NCI-H1417 (cell line): ENCODE measurements at places on chromosomes 6 and 20.

DNA sequence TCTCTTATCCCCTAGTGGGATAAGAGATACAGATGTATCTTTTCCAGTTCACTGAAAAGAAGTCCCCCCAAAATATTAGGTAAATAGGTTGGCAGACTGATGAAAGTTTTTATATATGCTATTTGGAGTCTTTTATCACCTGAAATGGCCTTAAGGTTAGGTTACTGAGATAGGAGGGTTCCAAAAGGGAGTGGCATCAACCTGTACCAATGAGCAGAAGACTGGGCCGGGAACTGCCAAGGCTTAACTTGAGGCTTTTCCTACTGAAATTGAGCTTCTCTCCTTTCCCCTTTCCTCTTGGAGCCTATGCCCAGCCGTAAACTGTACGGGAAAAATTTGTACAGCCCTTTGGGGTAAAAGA is 42.0 kb downstream of the EIF2S2 start:
- no peak for DNase-seq

DNA sequence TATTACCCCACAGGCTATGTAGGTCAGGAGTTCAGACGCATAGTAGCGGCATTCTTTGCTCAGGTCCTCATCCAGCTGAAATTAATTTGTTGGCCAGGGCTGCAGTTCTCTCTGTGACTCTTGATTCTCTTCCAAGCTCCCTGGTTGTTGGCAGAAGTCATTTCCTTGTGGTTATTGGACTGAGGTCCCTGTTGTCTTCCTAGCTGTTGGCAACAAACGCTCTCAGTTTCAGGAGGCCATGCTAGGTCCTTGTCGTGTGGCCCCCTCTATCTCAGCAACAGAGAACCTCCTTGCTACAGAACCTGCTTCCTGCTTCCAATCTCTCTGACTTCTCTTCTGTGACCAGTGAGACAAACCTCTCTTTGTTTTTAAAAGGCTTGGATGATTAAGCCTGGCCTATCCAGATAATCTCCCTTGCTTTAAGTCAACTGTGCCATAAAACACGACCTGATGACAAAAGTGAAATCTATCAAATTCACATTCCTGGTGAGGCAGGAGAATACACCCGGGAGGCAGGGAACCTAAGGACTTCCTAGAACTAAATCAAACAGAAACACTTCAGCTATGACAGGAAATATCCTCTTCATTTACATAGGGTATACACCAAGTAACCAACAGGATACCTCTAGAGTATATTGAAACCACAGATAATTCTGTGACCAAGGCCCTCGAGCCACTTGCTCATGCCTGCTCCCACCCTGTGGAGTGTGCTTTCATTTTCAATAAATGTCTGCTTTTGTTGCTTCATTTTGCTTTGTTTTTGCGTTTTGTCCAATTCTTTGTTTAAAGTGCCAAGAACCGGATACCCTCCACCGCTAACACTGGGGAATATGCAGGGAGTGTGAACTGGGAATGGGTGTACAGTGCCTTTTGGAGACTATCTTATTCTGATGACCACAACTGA is 196.0 kb downstream of the BTBD3 start:
- DNase-seq: no peak

GRCh38 chr6:133951227-133951626 is 1.8 kb upstream of the TBPL1 start:
- no peak for DNase-seq

DNA sequence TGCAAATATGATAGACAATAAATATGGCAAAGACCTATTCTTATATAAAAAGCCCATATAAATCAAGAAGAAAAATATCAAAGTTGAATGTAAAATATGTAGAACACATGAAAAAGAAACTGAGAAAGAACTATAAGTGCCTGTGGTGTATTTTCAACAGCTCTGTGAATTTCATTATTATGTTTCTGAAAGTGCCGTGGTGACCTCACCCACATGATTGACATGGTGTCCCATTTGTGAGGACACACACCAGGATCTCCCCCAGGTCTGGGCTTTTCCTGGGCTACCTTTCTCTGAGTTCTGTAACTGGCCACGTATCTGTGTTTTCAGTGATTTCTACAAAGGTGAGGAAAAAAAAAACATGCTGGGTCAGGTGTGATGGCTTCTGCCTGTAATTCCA is 86.7 kb downstream of the BMP6 start:
- DNase-seq: no peak

DNA sequence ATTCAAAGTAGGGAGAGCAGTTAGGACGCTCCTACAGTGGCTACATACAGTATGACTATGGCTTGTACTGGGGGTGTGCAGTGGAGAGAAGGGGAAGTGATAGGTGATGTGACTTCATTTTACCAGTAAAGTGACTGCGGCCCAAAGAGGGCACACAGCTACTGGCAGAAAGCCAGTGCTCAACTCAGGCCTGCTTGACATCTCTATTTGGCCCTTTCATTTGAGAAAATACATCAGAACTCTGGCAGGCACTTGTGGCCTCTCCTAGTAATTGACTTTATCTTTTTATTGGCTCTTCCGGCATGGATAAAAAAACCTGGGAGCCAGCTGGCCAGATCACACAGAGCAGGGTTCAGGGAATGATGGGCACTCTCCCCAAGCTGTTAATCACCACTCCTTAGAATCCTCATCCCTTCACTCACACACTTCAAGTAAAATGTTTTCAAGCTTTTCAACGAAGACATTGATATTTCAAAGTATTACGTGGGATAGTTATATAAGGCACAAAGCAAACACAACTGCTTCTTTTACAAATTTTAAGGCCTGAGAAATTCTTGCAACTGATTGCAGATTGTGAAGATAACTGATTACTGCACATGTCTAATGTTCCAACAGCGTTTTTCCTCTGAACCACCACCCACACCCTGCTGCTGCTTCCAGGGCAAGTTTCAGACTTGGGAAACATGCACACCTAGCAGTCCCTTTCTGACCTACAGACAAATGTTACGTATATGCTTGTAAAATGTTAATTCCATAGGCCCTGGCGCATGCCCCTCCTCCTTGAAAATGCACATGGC is 73.5 kb downstream of the TNFRSF21 start:
- DNase-seq: peak; percentile 88

- DNase-seq: no peak
Measured at GRCh38 chr6:116369540-116369939, 1.2 kb upstream of the DSE start.

DNA sequence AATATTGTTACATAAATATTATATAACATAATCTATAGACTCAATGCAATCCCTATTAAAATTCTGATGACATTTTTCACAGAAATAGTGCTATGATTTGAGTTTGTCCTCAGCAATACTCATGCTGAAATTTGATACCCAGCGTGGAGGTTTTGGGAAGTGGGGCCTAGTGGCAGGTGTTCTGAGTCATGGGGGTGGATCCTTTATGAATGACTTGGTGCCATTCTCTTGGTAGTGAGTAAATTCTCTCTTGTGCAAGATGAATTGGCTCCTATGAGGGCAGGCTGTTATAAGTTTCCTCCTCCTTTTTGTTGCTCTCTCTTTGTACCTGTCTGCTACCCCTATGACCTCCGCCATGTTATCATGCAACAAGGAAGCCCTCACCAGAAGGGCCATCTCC is 65.8 kb downstream of the SHPRH start:
- no peak for DNase-seq

- DNase-seq: no peak
Measured at GRCh38 chr6:9360881-9361280, 925.5 kb upstream of the SLC35B3 start.

- DNase-seq: no peak
Measured at GRCh38 chr6:119346936-119347335, 2.6 kb downstream of the MAN1A1 start.

- no peak for DNase-seq
Measured at GRCh38 chr20:25600632-25601031, 15.3 kb upstream of the NINL start.

DNA sequence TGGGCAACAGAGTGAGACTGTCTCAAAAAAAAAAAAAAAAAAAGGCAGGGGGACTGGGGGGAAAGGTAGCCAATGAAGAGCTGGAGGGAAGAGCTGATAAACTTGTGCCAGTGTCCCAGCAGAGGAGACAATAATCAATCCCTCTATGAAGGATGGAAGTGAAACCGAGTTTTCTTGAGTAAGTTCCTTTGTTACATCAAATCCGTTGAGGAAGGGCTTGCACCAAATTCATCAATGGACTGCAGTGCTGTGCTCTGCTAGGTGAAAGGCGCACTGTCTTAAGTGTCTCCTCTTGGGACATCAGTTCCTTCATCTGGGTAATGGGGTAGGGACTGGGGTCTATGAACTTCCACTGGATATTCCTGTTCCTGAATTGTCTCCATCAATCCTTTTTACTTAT is 3.0 kb upstream of the CRIP3 start:
- DNase-seq: no peak

DNA sequence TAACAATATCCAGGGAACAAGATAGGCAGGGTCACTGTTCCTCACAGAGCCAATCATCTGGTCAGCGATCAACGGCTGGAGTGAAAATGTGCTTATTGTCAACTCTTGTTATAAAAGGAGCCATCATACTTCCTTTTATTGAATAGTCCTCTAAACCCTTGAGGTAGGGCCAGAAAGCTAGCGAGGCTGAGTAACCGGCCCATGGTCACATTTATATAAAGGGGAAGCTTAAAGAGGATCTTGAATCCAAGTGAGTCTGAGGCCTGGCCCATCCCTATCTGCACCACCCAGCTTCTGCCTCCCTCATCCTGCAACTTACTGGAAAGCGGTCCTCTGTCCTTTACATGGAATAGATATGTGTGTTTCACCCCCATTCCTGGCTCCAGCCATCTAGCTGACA is 9.5 kb downstream of the PHACTR3 start:
- no peak for DNase-seq
